ENCODE measurements at places on chromosomes 4 and X.
A peak's percentile ranks its signal among the peaks of the same experiment; 100 is the strongest.

- DNase-seq, result peak; percentile 86
Measured at GRCh38 chrX:20729416-20729815, 462.7 kb upstream of the RPS6KA3 start.

- no peak for DNase-seq
Measured at GRCh38 chr4:26322346-26322745, 1.5 kb downstream of the RBPJ start.

- DNase-seq, result no peak
Measured at GRCh38 chr4:90159193-90159592, 32.0 kb downstream of the CCSER1 start.

DNA sequence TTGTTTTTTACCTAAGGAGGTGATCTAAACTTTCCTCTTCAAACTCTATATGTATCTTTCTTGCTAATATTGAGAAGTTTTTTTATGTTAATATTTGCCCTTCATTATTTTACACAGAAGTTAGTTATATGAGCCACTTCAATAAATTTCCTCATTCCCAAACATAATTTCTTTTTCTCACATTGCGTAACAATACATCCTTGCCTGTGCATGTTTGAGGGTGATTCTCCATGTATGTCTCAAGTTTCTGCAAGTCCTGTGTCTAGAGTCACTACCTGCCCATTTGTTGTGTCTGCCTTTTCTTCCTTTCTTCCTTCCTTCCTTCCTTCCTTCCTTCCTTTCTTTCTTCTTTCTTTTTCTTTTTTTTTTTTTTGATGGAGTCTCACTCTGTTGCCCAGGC, 2057.9 kb downstream of the PCDH7 start:
- DNase-seq, result no peak

DNA sequence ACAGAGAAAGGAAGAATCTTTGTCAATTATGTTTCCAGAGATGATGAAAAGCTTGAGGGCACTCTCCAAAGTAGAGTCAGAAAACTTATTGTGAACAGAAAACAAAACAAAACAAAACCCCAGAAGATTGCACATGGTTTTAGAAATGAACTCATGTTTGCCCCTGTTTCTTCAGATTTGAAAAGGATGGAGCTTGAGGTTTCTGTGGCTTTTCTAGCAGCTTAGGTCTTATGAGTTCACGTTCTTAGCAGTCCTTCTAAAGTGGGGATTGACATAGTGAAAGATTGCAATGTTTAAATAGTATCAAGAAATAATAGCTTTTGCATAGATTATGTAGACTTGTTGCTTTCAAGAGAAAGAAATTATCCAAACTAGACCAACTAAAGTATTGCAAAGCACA, 421.8 kb downstream of the GBA3 start:
- DNase-seq, result no peak

DNA sequence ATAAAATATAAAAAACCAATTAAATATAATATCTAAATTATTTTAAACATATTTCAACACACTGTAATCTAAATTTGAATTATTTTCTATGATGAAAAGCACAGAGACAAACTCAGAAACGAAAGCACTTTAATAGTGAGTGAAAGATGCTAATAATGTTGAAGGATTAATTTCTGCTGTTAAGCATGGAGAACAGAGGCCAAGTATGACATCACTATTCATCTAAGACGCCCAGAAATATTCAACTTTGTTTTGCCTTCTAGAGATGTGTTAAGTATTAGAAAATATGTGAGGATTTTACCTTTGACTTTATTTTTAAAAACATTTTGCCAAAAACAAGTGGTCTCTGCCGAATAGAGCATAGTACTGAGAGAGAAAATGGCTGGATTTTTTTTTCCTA, 19.3 kb downstream of the ARHGEF6 start:
- DNase-seq, result no peak

DNA sequence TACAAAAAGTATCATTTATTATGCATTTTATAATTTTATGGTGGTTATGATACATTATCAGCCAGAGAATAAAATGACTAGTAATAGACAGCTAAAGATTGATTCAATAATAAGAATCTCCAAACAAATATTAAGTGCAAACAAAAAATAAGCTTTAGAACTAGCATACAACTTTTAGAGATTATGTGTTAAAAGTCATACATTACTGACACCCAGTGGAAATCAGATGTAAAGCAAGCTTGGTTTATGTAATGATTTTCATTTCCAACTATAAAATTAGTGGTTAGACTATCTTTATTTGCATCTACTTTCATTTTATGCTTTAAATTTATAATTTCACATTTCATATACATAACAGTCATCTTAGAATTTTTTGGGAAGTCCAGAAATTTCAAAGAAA, 57.7 kb downstream of the IL13RA2 start:
- peak; percentile 3 for DNase-seq

DNA sequence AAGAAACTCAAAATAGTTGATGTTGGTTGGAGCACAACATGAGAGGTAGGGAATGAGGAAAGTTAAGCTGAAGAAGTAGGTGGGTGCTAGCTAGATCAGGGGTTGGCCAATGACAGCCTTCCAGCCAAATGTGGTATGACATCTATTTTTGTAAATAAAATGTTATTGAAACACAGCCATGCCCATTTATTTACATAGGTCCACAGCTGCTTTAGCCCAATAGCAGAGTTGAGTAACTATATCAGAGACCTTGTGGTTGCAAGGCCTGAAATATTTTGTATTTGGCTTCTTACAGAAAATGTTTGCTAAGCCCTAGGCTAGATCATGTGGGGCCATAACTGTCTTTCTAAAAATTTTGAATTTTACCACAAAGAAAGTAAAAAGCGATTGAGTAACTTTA, 234.9 kb upstream of the CTSO start:
- DNase-seq, result no peak

GRCh38 chr4:88511236-88511635, 12.3 kb downstream of the PYURF start:
- DNase-seq, result no peak

DNA sequence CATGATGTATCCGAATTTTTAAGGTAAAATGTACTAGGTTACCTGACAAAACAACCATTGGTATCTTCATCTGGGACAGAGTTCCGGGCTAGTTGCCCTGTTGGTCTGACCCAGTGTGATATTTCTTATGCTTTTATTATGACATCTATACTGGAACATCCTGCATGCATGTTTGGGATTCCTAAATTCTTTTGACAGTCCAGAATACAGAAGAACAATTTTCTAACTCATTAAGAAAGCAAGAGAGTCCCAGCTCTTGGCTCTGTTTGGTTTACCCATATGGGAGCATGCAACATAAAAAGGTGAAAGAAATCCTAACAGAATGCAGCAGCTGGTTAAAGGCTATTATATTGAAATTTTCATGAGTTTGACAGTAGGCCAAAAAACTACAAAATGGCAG, 247.7 kb upstream of the FTHL17 start:
- DNase-seq, result peak; percentile 4

- peak; percentile 24 for DNase-seq
Measured at GRCh38 chr4:125316401-125316790, 1.6 kb downstream of the FAT4 start.

- DNase-seq, result peak; percentile 78
Measured at GRCh38 chr4:21802406-21802805, 146.2 kb downstream of the KCNIP4 start.

DNA sequence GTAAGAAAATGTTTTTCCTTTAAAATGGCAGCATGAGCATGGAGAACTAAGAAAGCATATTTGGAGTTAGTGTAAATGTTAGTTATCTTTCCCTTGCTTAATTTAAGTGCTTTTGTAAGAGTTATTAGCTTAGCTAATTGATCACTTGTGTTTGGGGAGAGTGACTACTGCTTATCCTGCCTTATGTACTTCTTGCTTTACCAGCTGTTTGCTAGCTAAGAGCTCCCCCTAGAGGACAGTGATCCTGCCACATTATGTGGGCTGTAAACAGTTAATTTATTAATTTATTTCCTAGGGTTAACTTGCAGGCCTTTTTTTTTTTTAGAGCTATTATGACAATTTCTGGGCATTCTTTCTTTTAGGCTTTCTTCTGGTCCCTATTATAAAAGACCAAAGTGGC, 435.8 kb downstream of the MAGEB5 start:
- DNase-seq, result no peak

GRCh38 chr4:52051615-52052474, 741 bp downstream of the SPATA18 start:
- peak; percentile 80 for DNase-seq

- DNase-seq, result peak; percentile 2
Measured at GRCh38 chr4:34767407-34767806, 1476.9 kb downstream of the ARAP2 start.

DNA sequence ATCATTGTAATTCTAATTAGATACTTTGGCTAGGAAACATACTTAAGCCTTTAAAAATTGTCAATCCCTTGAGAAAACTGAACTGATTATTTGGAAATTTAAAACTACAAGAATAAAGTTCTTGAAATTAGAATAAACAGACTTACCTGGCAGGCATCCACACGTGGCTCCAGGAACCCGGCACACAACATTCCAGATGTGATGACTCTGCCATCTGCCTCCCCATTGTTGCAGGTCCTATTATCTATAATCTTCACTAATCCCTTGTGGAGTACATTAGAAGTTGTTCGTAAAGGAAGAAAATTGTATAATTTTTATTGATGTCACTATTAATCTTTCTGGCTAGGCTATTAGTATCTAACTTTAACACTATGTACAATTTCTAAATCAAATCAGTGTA, 16.2 kb upstream of the GNRHR start:
- DNase-seq, result no peak

DNA sequence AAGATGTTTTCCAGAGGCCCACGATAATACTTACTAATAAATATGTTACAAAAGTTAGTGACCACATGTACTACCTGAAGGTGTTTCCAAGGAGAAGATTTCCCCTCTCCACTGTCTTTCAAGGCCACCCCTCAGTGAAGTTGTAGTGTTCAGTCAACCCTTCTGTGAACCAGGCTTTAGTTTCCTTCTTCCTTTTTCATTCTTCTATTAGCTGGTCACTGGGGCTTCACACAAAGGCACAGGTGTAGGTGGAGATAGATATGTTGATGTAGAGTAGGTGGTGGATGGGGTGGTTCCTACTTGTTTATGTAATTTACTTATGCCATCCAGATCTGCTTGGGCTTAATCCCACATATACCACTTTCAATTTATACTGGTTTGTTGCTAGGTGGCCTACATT, 43.3 kb upstream of the ADAM29 start:
- no peak for DNase-seq

DNA sequence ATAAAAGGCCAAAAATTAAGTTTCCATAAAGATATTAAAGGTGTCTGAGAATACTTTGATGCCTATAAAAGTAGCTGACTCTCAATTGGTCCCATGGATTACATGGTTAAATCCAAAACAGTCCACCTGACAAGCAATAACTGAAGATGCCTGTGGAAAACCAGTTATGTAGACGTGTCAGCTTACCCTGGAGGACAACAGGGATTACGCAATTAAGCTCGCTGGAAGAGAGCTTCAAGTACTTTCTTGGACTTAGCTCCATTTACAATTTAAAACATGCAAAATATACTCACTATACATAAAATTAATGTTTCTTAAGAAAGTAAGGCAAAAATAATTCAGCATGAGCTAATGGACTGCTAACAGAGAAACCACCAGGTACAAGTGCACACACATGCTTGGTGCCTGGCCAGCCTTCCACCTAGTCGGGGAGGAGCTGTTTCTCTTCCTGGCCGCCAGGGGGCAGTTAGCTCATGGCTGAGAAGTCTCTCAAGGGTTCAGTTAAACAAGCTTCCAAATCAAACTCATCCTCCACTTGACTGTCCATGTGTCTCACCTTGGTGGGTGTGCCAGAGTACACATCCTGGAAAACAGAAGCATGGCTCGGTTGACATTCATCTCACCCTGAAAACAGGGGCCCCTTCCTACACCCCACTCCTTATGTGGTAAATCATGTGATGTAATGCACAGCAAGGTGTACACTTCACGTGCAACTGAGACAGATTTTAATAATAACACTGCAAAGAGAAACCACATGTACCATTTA, 9.2 kb upstream of the FAM53A start:
- DNase-seq, result peak; percentile 68

DNA sequence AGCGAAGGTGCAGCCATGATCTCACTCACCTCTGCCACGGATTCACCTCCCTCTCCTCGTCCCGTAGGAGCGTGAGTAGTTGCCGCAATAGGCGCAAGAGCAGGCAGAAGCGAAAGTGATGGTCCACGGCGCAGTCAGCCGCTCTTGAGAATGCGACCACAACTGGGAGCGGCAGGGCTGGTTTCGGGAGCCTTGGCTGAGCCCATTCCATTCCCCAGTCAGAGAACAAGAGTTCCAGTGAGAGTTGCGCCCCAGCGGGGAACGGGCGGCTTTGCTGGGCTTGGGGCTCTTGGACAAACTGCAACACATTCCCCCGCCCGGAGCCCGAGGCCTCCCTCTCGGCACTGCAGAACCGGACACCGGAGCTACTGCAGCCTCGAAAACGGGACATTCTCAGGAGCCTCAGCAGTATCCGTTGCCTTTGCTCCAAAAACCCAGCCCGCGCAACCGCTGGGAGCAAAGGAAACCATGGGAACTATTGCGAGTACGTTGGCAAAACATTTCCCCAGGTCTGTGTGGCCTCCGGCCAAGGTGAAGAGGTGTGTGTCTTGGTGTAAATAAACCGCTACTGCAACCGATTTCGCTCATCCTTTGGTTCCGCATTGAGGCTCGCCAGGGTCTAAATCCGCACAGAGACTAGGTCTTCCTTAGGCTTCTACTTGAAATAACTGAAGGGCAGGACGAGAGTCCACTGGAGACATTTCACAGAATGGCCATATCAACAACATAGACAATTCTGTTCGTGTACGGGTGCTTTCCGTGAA, 5.7 kb upstream of the ZBTB33 start:
- peak; percentile 81 for DNase-seq

DNA sequence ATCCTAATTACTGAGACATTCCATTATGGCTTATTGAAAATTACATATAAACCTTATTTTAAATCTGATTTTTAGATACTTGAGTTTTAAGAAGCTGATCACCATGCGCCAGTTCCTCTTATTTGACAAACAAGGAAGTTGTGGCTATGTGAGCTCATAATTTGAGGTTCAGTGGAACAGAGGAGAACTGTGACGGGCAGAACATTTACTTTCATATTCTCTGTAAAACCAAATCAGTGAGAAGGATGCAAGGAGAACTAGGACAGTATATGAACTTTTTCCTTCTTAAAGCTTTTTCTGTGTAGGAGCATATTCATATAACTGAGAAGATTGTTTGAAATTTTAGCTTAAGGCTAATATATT, 25.3 kb downstream of the STIM2 start:
- DNase-seq, result no peak

DNA sequence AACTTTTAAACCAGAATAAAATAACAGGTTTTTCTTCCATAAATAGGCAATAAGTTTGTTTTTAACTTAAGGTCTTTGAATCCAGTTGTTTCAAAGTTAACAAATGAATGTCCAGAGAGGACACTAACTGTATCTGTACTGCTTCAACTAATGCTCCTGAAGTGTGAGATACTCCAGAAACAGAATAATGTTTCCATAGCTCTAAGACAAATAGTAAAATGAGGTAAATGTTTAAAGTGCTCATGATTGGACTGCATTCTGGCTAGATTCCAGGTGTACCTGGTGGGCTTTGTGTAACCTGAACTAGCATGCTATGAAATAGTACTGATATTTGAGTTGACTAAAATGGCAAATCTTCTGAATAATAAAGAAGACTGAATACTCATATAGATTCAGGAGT, 51.7 kb downstream of the METTL14 start:
- DNase-seq, result no peak

All from fibroblast of skin of right biceps (primary cell).